ENCODE measurements at places on chromosomes 4 and X. TPM values are rescaled to one million over a fixed set of nuclear protein-coding genes. Genes with fewer than 3 reads are reported as not detected.

RASGEF1B gene
- total RNA-seq: 270 TPM

NUDT11 gene
- 1.6 TPM for total RNA-seq

IGSF1 gene
- not detected for total RNA-seq

REST gene
- total RNA-seq: 65.8 TPM

BBS7 gene
- total RNA-seq: 2.2 TPM

CYP2U1 gene
- 4.0 TPM for total RNA-seq
